ENCODE measurements at places on chromosomes 5 and 9.

- H3K27ac ChIP-seq = no peak overlapping the region
- DNase-seq = no peak
These were observed 49.9 kb upstream of the CTSL start for GRCh38 chr9:87675906-87676515.

DNA sequence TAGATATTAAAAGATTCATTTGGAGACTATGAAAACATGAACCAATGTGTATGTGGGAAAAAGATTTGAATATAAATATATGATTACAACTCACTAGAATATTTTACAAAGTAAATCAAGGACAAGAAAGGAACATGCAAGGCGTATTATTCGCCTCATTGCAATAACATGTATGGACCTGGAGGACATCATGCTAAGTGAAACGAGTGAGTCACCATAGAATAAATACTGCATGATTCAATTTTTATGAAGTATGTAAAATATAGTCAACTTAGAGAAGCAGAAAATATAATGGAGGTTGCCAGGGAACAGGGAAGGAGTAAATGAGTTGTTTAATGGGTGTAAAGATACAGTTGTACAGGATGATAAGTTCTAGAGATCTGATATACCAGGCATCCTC is 4.9 kb downstream of the TXNDC8 start:
- no peak overlapping the region for H3K4me3 ChIP-seq
- no peak for DNase-seq
- H3K4me1 ChIP-seq = no peaks in the 10 kb centered on the region
- H3K36me3 ChIP-seq = no peaks in the 10 kb centered on the region
- H3K27ac ChIP-seq = no peak overlapping the region
- no peaks in the 10 kb centered on the region for H3K27me3 ChIP-seq

DNA sequence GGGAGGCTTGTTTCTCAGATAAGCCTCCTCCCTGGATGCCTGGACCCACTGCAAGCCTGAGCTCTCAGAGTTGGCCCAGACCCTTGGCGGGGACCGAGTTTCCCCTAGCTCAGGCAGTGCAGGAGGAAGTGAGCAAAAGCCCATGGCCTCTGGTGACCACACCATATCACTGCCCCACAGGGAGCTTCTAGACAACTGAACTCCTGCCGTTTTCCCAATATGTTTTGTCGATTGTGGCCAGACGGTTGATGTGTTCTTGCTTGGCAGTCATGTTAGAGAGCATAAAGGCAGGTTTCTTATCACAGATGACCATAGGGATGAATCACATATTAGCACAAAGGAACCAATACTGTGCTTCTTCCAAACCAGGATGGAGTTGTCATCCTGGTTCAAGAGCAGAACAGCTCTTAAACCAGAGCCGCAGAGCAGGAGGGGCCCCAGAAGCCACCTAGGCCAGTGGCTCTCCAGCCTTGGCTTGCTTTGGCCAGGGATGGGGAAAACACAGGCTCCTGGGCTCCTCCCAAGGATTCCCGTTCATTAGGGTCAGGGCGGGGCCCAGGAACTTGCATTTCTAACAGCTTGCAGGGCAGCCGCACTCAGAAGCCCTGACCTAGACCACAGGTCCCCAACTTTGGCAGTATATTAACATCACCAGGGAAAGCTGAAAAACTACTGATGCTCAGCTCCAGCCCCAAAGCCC is 113.1 kb upstream of the TBC1D2 start:
- H3K27me3 ChIP-seq = no peaks in the 10 kb centered on the region
- no peak overlapping the region for H3K4me3 ChIP-seq
- no peak overlapping the region for H3K27ac ChIP-seq
- no peaks in the 10 kb centered on the region for H3K36me3 ChIP-seq

- H3K36me3 ChIP-seq = no peaks in the 10 kb centered on the region
- H3K27ac ChIP-seq = peak overlapping the region; percentile 80
- H3K4me1 ChIP-seq = peaks cover 33% of the 10 kb centered on the region
- DNase-seq = no peak
- H3K4me3 ChIP-seq = no peak overlapping the region
These were observed 13.0 kb downstream of the NAIF1 start for GRCh38 chr9:128054087-128054486.

DNA sequence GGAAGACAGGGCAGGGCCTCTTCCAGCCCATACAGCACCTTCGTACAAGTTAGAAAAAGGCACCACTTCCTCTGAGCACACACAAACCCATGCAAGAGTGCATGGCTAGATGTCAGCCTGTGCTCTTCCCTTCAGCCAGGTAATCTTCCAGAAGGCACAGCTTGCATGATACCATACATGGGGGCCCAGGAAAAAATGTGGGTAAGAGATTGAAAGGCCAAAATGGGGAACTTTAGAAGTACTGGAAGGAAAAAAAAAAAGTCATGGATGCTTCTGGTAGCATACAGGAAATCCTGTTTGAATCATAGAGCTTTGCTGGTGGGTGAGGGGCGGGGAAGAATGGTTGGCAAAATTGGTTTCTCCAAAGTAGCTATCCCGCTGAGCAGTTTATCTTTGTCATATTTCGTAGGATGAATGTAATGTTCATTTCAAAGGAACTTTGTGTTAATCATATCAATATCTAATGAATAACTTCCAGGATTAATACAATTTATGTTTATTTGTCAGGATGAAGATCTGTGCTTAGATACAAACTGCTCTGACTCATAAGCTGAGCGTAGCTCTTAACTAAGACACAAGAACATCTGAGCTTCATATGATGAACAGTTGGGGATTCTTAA is 78.2 kb upstream of the MAP3K1 start:
- DNase-seq = no peak
- H3K36me3 ChIP-seq = no peaks in the 10 kb centered on the region

DNA sequence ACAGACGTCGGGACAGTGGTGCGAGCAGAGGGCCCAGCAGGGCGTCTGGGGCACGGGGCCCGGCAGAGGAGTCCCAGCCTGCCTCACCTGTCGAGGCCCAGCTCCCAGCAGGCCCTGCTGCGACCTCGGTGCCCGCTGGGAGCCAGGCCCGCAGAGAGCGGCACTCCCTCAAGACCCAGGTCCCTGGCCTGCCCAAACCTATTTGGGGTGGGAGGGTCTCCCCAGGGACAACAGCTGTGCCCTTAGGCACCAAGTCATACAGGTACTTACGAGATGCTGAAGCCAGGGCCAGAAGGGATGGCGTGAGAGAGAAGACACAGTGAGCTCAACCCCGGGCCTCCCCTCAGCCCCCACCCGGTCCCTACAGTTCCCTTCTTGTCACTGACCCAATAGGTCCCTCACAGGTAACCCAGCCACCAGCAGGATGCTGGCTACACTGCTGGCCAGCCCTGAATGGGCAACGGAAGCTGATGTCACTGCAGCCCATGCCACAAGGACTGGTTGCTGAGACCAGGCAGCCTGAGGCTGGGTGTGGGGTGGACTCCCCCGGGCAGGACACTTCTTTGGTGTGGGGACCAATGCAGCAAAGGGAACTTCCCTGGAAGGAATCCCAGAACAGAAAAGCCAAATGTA is 3.7 kb downstream of the NSMF start:
- DNase-seq = no peak
- H3K4me3 ChIP-seq = no peak overlapping the region
- peaks cover 45% of the 10 kb centered on the region for H3K4me1 ChIP-seq
- peak overlapping the region; percentile 93 for H3K27ac ChIP-seq

Measured in tibial nerve (tissue), 4 donors.